ENCODE measurements at places on chromosomes 6 and 20. TPM values are rescaled to one million over a fixed set of nuclear protein-coding genes. Genes with fewer than 3 reads are reported as not detected.

C20orf204 gene
- total RNA-seq: 0.59 TPM

C4A gene
- 7.2 TPM for total RNA-seq

C6orf52 gene
- not detected for total RNA-seq

- peaks cover 57% of the 10 kb centered on the region for H3K4me1 ChIP-seq
- H3K4me3 ChIP-seq: peak overlapping the region; percentile 46
- peak; percentile 94 for DNase-seq
- peak overlapping the region; percentile 72 for H3K27ac ChIP-seq
Measured at GRCh38 chr20:17936761-17937732, 31.5 kb downstream of the SNX5 start.

DNA sequence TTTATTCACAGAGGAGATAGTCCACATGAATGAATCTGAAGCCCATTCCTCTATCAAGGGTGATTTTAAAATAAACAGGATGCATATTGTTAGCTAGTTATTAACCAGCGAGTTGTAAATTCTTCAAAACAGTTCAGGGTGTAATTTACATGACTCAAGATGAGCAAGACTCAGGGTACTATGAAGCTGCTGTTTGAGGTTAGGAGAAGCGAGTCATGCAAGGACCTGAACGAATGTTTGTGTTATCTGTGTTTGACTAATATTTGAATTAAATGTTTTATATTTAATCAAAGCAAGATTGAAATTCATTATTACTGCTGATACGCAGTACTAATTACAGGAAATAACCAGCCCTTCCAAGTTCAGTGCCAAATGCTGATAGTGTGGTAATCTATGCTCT is 191.1 kb downstream of the SAMD5 start:
- no peaks in the 10 kb centered on the region for H3K36me3 ChIP-seq
- H3K27me3 ChIP-seq: no peaks in the 10 kb centered on the region
- no peak for DNase-seq

EFCAB8 gene
- total RNA-seq: 1.4 TPM

GRCh38 chr20:6122111-6122872 is 538 bp downstream of the FERMT1 start:
- peak overlapping the region; percentile 74 for H3K4me3 ChIP-seq
- H3K36me3 ChIP-seq: no peaks in the 10 kb centered on the region
- no peak overlapping the region for H3K27ac ChIP-seq
- H3K27me3 ChIP-seq: no peaks in the 10 kb centered on the region

- peaks cover 99% of the 10 kb centered on the region for H3K4me1 ChIP-seq
- DNase-seq: no peak
- peak overlapping the region; percentile 82 for H3K27ac ChIP-seq
- no peaks in the 10 kb centered on the region for H3K27me3 ChIP-seq
Measured at GRCh38 chr6:52547647-52548352, 29.1 kb downstream of the TRAM2 start.

- no peaks in the 10 kb centered on the region for H3K27me3 ChIP-seq
- H3K4me1 ChIP-seq: peaks cover 71% of the 10 kb centered on the region
- DNase-seq: no peak
- peaks cover 12% of the 10 kb centered on the region for H3K36me3 ChIP-seq
Measured at GRCh38 chr6:45479834-45480751, 102.4 kb upstream of the SUPT3H start.

DNA sequence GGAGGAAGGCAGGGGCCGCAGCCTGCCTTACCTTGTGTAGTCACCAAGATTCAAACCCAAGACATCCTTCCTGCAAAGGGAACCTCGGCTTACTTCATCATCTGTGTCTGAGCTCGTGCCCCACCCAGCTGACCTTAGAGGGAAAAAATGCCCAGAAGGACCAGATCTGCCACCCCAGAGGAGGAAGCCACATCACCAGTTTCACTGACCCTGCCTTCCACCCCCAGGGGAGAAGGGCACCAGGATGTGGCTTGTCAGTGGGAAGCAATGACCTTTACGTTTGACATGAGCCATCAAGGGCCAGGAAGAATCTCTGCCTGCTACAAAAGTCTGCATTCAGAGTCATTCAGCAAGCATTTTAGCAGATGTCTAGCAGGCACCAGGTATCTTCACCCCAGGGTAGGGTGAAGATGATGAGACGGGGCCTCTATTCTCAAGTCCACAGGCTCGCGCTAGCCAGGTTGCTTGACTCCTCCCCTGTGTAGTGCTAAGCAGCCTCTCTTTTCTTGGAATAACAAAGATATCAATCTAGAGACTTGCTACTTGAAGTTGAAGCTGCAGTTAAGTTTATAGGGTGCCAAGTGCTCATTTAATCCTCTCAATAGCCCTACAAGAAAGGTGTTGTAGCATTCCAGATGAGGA is 28.1 kb downstream of the HM13 start:
- no peaks in the 10 kb centered on the region for H3K27me3 ChIP-seq
- peaks cover 41% of the 10 kb centered on the region for H3K4me1 ChIP-seq
- no peak for DNase-seq
- no peak overlapping the region for H3K4me3 ChIP-seq
- peak overlapping the region; percentile 50 for H3K27ac ChIP-seq

THBD gene
- 0.36 TPM for total RNA-seq

HLA-DQB2 gene
- total RNA-seq: not detected

DNA sequence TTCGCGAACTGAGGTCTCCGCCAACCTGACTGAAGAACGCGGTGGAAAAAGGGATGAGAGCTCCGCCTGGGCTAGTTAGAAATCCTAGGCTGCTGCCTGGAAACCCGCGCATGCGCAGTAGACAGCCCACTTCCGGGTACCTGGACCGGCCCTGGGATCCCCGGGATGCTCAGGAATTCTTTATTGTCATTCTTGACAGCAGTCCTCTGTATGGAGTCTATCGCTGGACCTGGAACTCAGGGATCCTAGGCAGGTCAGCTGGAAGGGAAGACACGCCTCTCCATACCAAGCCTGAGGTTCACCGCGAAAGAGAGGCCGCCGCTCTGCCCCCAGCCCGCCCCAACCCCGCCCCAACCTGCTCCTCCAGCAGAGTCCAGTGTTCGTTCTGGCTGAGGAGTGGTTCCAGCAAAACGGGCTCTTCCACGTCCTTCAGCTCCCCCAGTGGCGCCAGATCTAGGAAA is 1379.2 kb upstream of the DEFB115 start:
- H3K27ac ChIP-seq: no peak overlapping the region
- H3K27me3 ChIP-seq: no peaks in the 10 kb centered on the region
- no peak overlapping the region for H3K4me3 ChIP-seq
- peak; percentile 63 for DNase-seq

GRCh38 chr6:157292202-157292601 is 31.1 kb downstream of the TMEM242 start:
- peaks cover 6% of the 10 kb centered on the region for H3K36me3 ChIP-seq
- no peaks in the 10 kb centered on the region for H3K4me1 ChIP-seq
- DNase-seq: no peak
- H3K27ac ChIP-seq: no peak overlapping the region

DNA sequence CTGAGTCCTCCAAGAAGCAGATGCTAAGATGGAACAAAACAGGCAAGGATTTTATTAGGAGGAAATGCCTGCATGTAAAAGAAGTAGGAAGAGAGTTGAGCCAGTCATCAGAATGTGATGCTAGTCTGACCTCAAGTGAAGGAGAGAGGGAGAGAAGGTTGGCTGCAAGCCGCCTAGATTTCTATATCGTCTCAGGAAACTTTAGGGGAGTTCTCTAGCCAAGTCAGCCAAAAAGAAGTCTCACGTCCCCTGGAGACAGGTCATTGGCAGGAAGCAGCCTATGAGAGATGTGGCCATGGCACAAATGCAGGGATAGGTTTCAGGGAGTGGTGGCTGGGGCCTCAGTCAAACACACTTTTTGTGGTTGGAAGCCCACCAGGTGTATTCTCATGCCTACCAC is 378.0 kb downstream of the CD109 start:
- H3K4me1 ChIP-seq: peaks cover 31% of the 10 kb centered on the region
- no peaks in the 10 kb centered on the region for H3K27me3 ChIP-seq
- peak; percentile 76 for DNase-seq
- H3K27ac ChIP-seq: peak overlapping the region; percentile 75

- no peaks in the 10 kb centered on the region for H3K4me1 ChIP-seq
- DNase-seq: no peak
- H3K4me3 ChIP-seq: no peak overlapping the region
- H3K27ac ChIP-seq: no peak overlapping the region
Measured at GRCh38 chr6:120111001-120111400, 761.4 kb upstream of the MAN1A1 start.

DNA sequence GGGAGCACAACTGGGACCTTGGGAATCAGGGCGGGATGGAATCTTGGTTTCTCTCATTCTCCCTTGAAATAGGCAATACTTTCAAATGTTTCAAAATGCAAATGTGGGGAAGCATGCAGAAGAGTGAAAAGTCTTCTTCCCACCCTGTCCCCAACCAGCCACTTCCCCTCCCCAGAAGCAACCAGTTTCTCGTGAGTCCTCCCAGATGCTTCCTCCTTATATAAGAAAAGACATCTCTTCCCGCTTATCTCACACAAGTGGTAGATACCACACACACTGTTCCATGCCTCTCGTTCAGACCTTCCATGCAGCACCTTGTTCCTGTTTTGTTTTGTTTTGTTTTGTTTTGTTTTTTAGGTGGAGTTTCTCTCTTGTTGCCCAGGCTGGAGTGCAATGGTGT is 25.1 kb downstream of the HCK start:
- no peak for DNase-seq
- H3K36me3 ChIP-seq: no peaks in the 10 kb centered on the region
- peaks cover 16% of the 10 kb centered on the region for H3K27me3 ChIP-seq
- H3K4me1 ChIP-seq: no peaks in the 10 kb centered on the region
- no peak overlapping the region for H3K4me3 ChIP-seq

- H3K36me3 ChIP-seq: no peaks in the 10 kb centered on the region
- DNase-seq: no peak
- H3K4me3 ChIP-seq: no peak overlapping the region
Measured at GRCh38 chr6:97068211-97068610, 143.7 kb downstream of the KLHL32 start.

DNA sequence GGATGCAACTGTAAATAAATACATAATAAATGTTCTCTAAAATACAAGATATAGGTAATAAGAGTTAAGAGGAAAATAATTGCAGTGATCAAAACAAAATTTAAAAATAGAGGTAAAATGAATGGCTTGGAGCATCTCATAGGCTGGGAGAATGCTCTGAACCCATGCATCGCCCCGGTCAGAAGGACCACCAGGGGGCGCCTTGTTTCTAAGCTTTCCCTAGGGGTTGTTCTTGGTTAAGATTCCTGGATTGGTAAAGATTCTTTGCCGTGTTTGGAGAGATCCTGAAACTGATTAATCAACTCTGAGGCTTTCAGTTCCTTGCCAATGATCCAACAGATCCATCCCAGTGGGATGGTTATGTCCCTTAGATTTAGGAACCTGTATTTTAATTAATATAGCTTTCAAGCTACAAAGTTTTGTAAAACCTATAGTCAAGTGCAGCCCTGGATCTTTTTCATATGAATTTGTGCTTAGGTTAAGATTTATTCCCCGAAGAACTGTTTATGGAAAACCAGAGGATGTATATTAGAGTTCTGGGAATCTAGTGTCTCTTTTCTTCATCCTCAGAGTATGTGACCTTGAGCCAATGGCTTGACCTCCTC is 45.3 kb upstream of the PRELID3B start:
- H3K36me3 ChIP-seq: no peaks in the 10 kb centered on the region
- H3K4me1 ChIP-seq: peaks cover 3% of the 10 kb centered on the region
- peak; percentile 78 for DNase-seq

DNA sequence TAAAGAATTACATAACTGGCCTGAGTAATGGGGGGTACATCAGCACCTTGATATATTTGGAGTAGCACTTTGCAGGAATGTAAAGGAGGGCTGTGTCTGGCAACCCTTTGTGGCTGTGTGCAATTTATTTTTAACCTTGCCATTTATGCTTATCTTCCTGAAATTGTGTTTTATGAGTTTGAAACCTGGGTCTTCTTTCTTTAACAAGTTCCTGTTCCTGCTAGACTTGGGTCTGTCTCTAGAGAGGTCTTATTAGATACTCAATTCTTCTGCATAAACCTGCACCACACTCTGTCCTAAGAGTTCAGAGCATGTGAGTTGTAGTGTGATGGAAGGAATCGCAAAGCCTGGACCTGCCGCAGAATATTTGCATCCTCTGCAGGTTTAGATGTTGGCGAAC is 181.0 kb downstream of the JARID2 start:
- H3K4me3 ChIP-seq: no peak overlapping the region
- no peak overlapping the region for H3K27ac ChIP-seq
- DNase-seq: no peak
- peaks cover 26% of the 10 kb centered on the region for H3K4me1 ChIP-seq

DNA sequence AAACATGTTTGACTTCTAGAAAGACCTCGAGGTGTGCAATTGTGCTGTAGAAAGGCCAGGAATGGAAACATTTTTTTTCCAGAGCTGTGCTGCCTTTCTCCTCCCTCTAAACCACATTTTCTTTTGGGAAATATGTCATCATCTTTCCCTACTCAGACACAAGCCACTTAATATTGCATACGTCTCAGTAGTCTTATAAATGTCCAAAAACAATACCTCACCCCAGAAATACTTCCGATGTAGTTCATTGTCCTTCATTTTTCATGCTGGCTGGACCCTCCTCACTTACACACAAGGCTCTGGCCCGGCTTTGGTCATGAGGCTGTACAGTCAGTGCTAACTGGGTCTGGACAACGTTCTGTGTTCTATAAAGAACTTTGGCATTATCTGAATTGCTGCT is 126.4 kb downstream of the SCML4 start:
- DNase-seq: no peak
- peak overlapping the region; percentile 7 for H3K4me3 ChIP-seq
- no peaks in the 10 kb centered on the region for H3K27me3 ChIP-seq
- H3K4me1 ChIP-seq: peaks cover 42% of the 10 kb centered on the region
- H3K36me3 ChIP-seq: no peaks in the 10 kb centered on the region

- no peaks in the 10 kb centered on the region for H3K36me3 ChIP-seq
- H3K4me1 ChIP-seq: peaks cover 4% of the 10 kb centered on the region
- H3K4me3 ChIP-seq: no peak overlapping the region
- H3K27me3 ChIP-seq: no peaks in the 10 kb centered on the region
Measured at GRCh38 chr20:38460040-38460623, 12.5 kb upstream of the RALGAPB start.

DNA sequence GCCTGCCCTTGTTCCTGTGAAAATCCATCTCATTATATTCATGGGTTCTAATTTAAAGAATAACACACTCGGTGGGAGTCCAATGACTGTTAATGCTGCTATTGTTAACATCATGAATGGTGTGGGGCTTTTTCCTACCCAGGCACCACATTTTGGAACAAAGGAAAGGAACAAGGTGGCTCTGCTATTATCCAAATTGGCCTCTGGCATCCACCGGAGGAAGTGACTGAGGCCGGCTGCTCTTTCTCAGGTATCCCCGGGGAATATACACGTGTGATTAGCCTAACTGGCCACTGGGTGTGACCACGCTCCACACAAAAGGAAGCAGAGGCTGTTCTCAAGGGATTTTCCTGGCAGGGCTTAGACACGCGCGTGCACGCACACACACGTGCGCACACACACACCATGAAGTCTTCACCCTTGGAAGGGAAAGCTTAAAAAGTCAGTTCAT is 601.2 kb upstream of the ARID1B start:
- H3K4me3 ChIP-seq: no peak overlapping the region
- H3K27me3 ChIP-seq: no peaks in the 10 kb centered on the region
- no peak overlapping the region for H3K27ac ChIP-seq

NR2E1 gene
- not detected for total RNA-seq

DNA sequence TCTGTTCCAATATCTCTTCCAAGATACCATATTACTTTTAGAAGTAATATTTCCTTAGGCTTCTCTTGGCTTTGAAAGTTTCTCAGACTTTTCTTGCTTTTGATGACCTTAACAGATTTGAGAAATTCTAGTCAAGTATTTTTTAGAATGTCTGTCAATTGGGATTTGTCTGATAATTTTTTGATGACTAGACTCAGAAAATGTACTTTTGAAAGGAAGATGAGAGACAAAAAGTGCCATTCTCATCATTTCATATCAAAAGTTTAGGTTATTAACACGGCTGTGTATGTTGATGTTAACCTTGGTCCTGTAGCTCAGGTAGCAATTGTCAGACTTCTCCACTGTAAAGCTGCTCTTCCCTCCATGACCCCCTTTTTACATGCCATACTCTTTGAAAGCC is 651.5 kb downstream of the EYS start:
- no peak overlapping the region for H3K27ac ChIP-seq
- no peaks in the 10 kb centered on the region for H3K4me1 ChIP-seq
- no peaks in the 10 kb centered on the region for H3K27me3 ChIP-seq
- peak; percentile 56 for DNase-seq
